ENCODE measurements at places on chromosomes 5 and 9. TPM values are rescaled to one million over a fixed set of nuclear protein-coding genes. Genes with fewer than 3 reads are reported as not detected.

The TTC16 gene
- total RNA-seq, result 0.05 TPM

The GPR151 gene
- total RNA-seq, result not detected

The SPATA31C1 gene
- not detected for total RNA-seq

The PDLIM4 gene
- total RNA-seq, result 95.6 TPM

The ASPN gene
- total RNA-seq, result not detected

The SIT1 gene
- total RNA-seq, result not detected

The PTGER4 gene
- 2.7 TPM for total RNA-seq

The FOXD4L6 gene
- total RNA-seq, result 0.37 TPM

The MAP1B gene
- total RNA-seq, result 501 TPM

The CLIC3 gene
- total RNA-seq, result 3.3 TPM

The PCA3 gene
- not detected for total RNA-seq

The SIMC1 gene
- total RNA-seq, result 9.4 TPM

The LCNL1 gene
- 0.88 TPM for total RNA-seq

The IL13 gene
- total RNA-seq, result not detected

The ZNF367 gene
- total RNA-seq, result 0.30 TPM

The CCNH gene
- 83.1 TPM for total RNA-seq

The FGFR4 gene
- 0.59 TPM for total RNA-seq

The C9orf50 gene
- not detected for total RNA-seq

The CEP72 gene
- total RNA-seq, result 1.8 TPM

The GARIN3 gene
- not detected for total RNA-seq

The NSUN2 gene
- total RNA-seq, result 46.9 TPM

The TENT4A gene
- total RNA-seq, result 9.5 TPM

The SYNPO gene
- total RNA-seq, result 15.4 TPM

The PCDHA9 gene
- under 0.01 TPM for total RNA-seq

The BTNL8 gene
- not detected for total RNA-seq

The ADGRD2 gene
- total RNA-seq, result not detected

The MELK gene
- 3.0 TPM for total RNA-seq

The PCDHGC5 gene
- total RNA-seq, result 10.2 TPM

The ADAMTS19 gene
- 1.4 TPM for total RNA-seq

The PHYHD1 gene
- total RNA-seq, result 2.1 TPM

The TYRP1 gene
- 0.46 TPM for total RNA-seq

The GLDC gene
- under 0.01 TPM for total RNA-seq

The GOLPH3 gene
- 68.6 TPM for total RNA-seq

The SLC45A2 gene
- total RNA-seq, result not detected

The ZDHHC11B gene
- not detected for total RNA-seq

The OBP2B gene
- not detected for total RNA-seq
